Brain (organoid and tissue), 16 donors: ENCODE measurements at places on chromosomes 13 and 19.

DNA sequence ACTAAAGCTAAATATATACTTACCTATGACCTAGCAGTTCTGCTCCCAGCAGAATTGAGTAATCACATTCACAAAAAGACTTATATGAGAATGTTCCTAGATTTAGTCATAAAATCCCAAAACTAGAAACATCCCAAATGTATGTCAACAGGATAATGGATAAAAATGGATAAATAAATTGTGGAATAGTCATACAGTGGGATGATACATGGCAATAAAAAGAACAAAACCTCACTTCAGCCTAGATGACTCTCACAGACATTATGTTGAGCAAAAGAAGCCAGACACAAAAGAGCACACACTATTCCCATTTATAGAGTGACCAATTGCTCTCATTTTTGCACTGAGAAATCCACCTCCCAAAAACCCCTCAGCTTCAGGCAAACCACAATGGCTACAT, 352.4 kb upstream of the HTR2A start:
- DNase-seq, result no peak

GRCh38 chr19:46913852-46914430, 53.1 kb downstream of the ARHGAP35 start:
- DNase-seq, result no peak

GRCh38 chr19:1700733-1701663, 48.6 kb upstream of the TCF3 start:
- DNase-seq, result no peak

- DNase-seq, result no peak
Observed at GRCh38 chr19:44607049-44607448, 6.3 kb upstream of the IGSF23 start.

DNA sequence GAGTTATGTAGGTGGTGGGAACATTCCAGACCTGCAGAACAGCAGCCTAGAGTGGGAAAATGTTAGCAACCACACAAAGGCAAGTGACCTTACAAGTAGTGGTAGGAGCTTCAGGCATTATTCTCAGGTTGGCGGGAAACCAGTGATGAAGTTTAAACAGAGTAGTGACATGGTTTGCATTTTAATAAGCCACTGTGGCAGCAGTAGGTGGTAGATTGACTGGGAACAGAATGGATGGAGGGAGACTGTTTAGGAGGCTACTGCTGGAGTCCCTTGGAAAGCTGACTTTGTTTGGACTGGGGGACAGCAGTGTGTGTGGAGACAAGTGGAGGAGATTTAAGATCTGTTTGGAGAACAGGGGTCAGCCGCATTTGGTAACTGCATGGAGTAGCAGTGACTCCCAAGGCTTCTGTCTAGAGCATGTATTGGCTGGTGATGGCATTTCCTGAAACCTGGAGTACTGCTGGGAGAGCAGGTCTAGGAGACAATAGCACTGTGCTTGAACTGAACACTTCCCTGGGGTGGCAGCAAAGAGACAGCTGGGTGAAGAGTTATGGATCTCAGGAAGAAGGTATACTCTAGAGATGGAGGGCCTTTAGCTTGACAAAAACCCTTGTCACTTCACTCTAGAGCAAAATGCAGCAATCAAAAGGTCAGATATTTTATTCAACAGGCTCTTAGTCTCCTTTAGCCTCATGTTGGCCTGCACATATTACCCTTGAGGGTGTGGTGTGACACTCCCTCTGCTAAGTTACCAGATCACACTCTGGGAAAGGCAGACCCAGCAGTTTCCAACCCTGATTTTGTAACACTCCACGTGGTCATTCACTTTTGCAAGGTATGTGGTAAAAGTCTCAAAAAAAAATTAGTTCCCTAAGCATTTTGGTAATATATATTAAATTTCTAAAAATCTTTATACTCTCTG, 70.3 kb downstream of the DHRS12 start:
- peak; percentile 13 for DNase-seq

- no peak for DNase-seq
Observed at GRCh38 chr13:50712456-50712855, 131.0 kb downstream of the DLEU7 start.

GRCh38 chr13:59447031-59447430, 716.7 kb downstream of the DIAPH3 start:
- no peak for DNase-seq

- DNase-seq, result no peak
Observed at GRCh38 chr13:110627351-110627750, 12.0 kb downstream of the NAXD start.
